ENCODE measurements at places on chromosomes 13 and 19. TPM values are rescaled to one million over a fixed set of nuclear protein-coding genes. Genes with fewer than 3 reads are reported as not detected.

ZNF224 gene
- total RNA-seq, result 18.8 TPM

RNF113B gene
- not detected for total RNA-seq

RGS9BP gene
- 0.49 TPM for total RNA-seq

LACC1 gene
- total RNA-seq, result 1.5 TPM

ZNF486 gene
- 6.9 TPM for total RNA-seq

CYP2S1 gene
- 0.09 TPM for total RNA-seq

RYR1 gene
- total RNA-seq, result 145 TPM

Data from muscle of leg (tissue), 16 donors.